ENCODE measurements at places on chromosomes 5 and 9. TPM values are rescaled to one million over a fixed set of nuclear protein-coding genes. Genes with fewer than 3 reads are reported as not detected.

- peak; percentile 39 for DNase-seq
Measured at GRCh38 chr5:179430193-179431175, 85.2 kb upstream of the ADAMTS2 start.

- no peak for DNase-seq
Measured at GRCh38 chr9:3434594-3434993, 91.2 kb downstream of the RFX3 start.

DNA sequence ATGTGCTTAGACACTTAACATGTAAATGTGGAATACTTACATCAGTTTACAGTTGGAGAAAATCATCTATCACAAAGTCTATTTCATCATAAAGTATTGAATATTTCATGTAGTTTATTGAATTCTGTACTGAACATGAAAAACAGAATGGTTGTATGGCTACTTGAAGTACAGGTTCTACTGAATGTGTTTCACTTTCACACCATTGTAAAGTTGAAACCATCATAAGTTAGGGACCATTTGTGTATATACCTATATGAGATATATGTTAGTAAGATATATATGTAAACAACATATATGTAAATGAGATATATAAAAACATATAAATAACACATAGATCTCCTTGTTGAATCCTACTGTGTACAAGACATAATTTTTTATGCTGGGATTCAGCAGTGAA is 63.0 kb upstream of the TAF11L2 start:
- DNase-seq, result no peak

The RUSC2 gene
- total RNA-seq, result 112 TPM

DNA sequence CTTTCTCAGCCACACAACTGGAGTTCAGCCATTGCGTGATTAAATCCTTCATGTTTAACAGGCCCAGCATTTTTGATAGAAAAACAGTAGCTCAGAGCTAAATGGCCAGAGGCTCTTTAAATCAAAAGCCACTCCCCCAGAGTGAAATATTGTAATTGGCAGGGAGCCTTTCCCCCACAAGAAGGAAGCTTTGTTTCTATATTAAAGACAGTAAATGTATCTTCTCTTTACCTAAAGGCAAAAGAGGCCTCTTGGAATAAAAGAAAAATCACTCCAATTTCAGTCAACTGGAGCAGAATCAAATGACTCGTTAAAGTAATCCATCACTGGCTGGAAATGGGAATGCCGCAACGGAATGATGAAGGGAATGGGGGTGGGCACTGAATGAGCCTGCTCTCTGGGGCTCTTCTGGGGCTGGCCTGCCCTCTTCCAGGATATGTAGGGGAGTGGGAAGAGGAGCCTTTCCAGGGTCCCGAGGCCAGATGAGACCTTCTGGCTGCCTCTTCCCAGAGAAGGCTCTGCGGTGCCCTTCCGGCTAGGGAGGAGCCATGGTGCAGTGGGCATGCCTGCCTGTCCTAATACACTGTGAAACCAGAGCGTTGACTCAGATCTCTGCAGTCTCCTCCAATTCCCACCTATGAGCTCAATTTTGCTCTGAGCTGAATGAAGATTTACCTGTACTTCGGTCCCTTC is 45.2 kb downstream of the ANKDD1B start:
- DNase-seq, result no peak

The TRIM36 gene
- total RNA-seq, result 4.4 TPM

The TXN gene
- total RNA-seq, result 133 TPM

The SAPCD2 gene
- total RNA-seq, result 0.60 TPM

The NAA35 gene
- 22.8 TPM for total RNA-seq

The OBP2B gene
- not detected for total RNA-seq

The LCN10 gene
- 11.4 TPM for total RNA-seq

DNA sequence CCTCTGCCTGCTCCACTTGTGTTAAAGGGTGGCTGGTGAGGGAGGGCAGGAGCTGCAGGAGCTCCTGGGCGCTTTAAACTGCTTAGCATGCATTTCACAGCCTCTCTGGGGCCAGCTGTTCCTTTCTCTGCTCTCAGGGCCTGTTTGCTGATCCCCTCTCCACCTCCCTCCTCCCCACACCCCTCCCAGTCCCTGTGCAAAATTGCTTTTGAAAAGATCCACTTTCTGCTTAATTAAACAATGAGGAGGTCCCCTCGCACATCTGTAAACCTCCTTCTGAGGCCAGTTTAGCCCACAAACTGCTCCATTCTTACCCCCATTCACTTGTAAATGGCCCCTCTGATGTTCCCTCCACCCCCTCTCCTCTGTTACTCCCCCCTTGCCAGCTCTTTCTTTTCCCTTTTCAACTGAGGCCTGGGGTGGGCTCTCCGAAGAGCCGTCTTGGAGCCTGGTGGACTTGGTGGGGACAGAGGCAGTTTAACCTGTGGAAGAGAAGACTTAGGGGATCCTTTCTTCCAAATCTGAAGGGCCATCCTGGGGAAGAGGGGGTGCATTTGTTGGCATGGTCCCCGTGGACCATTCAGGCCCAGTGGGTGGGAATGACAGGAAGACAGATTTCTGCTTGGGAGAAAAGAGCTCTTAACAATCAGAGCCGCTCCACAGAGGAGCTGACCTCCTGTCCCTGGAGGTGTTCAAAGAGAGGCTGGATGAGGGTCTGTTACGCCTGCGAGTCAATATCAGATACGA is 12.0 kb downstream of the URM1 start:
- DNase-seq, result no peak

- DNase-seq, result no peak
Measured at GRCh38 chr5:10700516-10700915, 60.5 kb downstream of the DAP start.

DNA sequence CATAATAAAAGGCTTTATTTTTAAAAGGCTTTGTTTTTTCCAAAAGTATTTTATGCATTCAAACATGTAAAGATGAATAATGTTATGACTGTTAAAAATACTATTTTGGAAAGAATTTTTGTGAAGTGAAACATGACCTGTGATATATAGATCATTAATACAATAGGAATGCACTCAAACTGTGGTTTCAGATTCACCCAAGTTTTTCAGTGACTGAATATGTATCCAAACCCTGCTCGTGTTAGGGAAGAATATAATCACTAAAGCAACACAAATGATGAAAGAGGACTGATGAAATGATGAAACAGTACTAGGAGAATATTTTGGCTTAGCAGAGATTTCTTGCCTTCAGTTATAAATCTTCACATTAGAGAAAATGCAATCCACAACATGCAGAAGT is 278.0 kb downstream of the ADAMTS6 start:
- DNase-seq, result no peak

DNA sequence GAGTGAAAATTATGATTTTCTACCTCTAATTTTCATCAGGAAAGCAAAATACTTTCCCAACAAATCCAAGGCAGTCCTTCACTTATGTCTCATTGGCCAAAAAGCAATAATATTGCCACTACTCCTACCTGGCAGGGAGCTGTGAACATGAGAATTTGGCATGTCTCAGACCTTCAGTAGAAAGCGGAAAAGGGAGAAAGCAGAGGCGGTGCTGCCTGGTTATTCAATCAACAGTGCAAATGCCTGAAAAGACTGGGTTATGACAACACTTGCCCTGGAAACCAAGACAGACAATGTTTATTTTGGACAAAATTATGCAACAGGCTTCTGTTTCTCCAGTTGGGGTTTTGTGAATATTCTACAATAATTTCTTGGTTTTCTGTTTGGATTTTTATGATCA is 194.4 kb downstream of the TAF11L14 start:
- no peak for DNase-seq

All from aorta (tissue), 5 donors.